ENCODE measurements at places on chromosomes 6 and 20.

- peak; percentile 22 for DNase-seq
Observed at GRCh38 chr6:83707829-83708545, 914 bp downstream of the SNAP91 start.

DNA sequence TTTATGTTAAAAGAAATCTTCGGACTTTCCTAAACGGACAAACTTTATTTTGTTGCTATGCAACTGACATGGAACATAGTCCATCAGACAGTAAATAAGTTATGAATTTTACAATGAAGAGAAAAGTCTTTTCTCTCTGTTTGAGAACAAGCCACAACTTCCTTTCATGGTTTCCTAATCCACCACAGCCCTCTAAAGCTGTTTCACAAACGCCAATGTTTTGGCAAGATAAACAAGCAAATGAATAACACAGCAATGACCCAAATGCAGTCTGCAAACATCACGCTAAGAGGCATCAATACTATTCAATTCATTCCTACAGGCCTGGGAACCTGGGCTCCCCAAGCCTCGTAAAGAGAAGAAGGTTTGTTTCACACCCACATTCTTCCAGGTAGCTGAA, 60.4 kb downstream of the HAO1 start:
- peak; percentile 65 for DNase-seq

GRCh38 chr20:57851025-57851682, 141.3 kb upstream of the PMEPA1 start:
- DNase-seq, result no peak

GRCh38 chr6:148501178-148501590, 158.5 kb downstream of the SASH1 start:
- peak; percentile 71 for DNase-seq

DNA sequence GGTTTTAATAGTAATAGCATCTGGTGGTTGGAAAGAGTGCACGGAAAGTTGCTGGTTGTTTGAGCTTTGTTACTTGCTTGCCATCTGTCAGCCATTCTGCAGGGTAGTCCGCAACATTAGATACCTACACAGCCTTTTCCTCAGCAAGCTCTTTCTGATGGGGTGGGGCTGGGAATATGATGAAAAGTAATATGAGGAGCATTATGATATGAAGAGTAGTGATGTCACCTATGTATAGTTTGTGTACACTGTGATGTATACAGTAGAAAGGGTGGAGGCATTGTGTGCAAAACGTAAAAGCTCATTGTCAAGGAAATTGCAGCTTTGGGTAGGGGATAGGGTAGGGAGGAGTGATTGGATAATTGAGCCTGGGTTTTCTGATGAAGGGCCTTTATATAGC, 16.1 kb downstream of the SCAF8 start:
- no peak for DNase-seq

- no peak for DNase-seq
Observed at GRCh38 chr6:119261944-119262284, 87.6 kb downstream of the MAN1A1 start.

DNA sequence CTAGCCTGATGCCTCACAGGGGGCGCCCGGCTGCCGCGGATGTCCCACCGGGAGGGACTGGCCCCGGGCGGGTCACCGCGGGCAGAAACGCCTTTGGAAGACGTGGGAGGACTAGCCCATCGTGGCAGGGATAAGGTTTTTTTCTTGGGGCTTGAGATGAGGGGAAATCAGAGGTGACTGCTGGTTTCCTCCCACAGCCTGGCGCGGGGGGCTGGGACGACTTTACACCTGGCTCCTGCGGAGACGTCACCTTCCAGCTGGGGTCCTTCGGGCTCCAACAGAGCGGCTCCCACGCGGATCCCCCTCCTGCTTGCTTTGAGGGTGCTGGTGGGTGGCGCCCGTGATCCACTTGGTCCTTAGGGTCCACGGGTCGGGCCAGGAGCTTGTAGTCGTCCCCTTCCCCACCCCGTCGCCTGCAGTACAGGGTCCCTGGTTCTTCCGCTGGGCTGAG, 11.4 kb downstream of the ULBP3 start:
- no peak for DNase-seq

DNA sequence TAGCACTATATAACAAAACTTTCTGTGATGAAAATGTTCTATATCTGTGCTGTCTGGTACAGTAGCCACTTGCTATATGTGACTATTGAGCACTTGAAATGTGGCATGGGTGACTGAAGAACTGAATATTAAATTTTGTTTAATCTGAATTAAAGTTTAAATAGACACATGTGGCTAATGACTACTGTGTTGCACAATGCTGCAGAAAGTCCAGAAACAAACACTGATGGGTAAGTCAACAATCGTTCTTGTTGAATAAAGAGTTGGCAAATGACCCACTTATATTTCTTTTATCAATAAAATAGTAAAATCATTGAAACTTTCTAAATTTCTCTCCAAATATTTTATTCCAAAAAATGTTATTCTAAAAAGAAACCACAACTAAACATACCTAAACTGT, 81.8 kb downstream of the PROKR2 start:
- DNase-seq, result no peak

DNA sequence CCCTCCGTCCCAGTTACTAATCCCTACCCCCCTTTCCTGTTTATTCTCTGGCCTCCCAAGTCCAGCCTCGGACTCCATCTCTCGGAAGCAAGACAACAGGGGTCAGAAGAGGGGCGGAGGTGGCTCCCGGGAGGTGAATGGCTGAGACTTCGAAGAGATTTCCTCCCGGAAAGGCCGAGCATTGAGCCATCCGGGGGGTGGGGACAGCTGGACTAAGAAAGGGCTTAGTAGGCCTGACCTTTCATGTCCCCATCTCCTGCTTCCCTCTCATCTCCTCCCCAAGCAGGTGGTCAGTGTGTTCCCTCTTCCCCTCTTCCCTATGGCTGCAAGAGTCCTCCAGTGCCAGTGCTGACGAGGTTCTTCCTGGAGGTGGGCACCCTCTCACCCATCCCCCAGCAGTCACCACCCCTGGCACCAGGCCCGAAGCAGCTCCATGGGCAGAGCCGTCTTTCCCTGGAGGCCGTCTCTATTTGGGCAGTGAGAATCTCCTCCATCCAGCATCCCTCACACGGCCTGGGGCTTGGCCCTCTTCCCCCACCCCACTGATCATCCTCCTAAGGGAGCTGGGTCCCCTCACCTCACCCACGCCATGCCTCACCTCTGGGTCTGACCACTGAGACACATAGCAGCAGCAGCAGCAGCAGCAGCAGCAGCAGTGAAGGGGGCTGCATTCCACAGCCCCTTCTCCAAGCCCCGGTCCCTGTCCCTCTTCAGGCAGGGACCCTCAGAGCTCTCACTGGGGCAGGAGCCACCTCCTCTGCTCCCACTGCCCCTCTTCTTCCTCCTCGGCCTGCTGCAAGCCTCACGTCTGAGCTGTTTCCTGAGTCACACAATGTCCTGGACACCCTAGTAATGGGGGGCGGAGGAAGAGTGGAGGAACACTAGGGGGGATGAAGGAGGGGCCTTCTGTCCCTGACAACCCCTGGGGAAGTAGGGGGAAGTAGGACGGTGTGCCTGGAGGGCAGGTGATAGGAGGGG, at the start of gene NOTCH4:
NOTCH4 (minus strand) TSS at position 810 of the 978 bp plus-strand sequence; CDS start at position 671, 139 bp downstream.
- DNase-seq, result no peak

- peak; percentile 25 for DNase-seq
Observed at GRCh38 chr6:75331151-75331550, 46.6 kb upstream of the TMEM30A start.

DNA sequence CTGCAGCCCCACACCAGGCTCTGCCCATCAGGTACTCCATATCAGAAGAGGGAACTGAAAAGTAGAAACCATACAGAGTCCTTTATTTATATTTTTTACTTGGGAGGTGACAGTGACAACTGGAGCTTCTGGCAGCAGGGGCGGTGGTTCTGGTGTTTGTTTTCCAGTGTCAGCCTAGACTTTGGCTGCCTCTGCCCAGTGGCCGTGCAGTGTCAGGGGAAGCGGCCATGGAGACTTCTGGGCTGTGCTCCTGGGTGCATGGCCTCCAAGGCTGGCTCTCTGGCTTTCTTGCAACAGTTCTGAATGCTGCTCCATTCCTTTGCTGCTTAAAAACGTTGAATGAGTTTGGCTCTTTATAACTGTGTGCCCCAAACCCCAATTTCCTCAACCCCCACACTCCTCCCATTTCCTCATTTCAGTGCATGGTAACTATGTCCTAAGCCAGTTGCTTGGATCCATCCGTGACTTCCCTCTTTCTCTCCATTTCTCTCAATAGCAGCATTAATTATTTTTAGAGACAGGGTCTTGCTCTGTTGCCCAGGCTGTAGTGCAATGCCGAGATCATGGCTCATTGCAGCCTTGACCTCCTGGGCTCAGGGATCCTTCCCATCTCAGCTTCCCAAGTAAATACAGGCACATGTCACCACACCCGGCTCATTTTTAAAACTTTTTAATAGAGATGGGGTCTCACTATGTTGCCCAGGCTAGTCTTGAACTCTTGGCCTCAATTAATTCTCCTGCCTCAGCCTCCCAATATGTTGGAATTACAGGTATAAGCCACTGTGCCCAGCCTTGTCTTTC, 141.1 kb upstream of the SGK1 start:
- no peak for DNase-seq

GRCh38 chr6:158879180-158879579, 60.0 kb upstream of the EZR start:
- DNase-seq, result no peak

GRCh38 chr6:403659-404655, 12.4 kb downstream of the IRF4 start:
- no peak for DNase-seq

DNA sequence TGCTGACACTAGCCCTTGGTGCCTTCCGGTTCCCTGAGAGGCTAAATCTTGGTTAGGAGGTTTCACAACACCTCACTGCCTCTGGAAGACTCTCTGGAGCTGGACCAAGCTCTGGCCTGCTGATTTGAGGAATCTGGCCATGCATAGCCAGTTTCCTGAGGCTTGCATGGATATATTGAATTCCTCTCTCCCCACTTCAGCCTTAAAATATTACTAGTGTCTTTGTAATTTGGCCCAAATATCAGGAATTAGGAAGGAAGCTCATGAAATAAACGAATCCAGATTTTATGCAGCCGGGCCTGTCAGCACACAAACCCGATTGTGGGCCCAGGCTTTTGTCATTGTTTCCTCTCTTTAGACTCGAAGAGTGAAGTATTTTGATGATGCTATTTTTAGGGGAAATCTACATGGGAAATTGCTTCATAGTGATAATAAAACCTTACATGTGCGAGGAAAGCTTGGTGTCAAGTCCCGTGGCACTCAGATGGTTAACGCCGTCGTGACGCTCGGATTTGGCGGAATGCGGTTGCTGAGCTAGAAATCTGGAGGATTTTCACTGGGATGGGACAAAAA, 144.4 kb downstream of the PHACTR3 start:
- DNase-seq, result peak; percentile 79

- no peak for DNase-seq
Observed at GRCh38 chr20:53387983-53388675, 205.5 kb downstream of the ZNF217 start.

DNA sequence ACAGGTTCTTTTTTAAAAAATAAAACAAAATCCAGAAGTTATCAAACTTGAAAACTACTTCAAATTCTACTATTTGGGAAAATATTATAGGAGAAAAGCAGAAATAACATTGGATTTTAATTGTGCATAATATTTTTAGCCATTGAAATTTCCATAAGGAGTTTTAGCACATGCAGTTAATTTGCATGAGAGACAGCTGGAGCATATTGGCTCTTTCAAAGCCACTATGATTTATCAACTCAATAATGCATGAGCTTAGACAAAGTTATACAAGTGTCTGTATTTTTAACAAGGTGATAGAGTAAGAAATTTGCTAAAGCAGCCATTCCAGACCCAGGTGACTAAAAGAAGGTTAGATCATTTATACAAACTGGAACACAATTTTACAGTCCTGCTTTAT, 189.0 kb upstream of the TFAP2D start:
- DNase-seq, result no peak

DNA sequence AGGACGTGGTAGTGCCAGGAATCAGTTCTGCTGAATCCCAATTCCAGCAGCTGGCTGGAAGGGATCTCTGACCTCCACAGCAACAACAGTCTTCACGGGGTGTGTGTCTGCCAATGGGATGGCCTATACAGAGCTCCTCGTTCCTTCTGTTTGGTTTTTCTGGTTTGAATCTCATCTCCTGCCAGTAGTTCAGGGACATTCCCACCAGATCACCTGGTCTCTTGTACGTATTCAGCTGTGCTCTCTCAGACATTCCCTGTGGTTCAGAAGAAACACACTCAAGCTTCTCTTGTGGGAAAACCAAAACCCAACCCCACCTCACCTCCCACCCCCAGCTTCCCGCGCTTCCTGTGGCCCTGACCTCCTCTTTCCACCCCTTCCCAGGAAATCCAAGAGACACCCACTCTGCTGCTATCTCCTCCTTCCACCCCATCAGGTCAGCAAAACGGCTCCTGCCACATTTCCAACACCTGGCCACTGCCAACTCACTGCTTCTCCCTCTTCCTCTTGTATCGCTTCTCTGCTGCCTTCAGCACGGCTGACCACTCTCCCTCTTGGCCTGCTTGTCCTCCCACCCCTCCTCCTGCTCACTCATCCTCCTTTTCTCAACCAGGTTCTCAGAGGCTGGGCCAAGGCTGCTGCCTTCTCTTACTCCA, 63.3 kb upstream of the PTGIS start:
- no peak for DNase-seq

DNA sequence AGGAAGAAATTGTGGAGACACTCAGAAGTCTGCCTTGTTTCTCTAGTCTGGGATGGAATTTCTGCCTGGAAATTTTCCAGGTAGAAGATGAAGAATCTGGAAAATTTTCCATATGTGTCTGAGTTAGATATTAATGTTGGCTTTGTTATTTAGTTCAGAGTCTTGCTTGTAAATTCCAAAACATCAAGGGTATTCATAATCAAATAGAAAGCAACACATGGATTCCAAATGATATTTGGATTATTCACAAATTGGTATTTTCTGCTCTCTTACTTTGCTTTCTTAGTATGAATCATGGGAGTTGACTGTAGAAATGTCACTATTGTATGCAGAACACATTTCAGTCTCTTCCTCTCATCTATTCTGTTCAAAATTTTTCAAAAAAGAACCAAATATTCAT, 116.0 kb downstream of the GRIK2 start:
- no peak for DNase-seq

GRCh38 chr20:21615617-21616080, 89.8 kb upstream of the PAX1 start:
- DNase-seq, result peak; percentile 65

DNA sequence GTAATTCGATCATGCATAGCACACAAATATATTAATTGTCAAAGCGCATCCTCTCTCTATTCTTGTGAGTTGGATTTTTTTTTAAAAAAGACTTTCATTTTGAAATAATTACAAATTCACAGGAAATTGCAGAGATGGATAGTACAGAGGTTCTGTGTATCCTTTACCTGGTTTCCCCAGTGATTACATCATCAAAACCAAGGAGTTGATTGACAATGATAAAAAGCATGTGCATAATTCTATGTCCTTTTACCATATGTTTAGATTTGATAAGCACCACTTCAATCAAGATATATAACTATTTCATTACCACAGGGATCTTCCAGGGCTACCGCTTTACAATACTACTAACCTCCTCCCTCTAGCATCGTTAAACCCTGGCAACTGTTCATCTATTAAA, 40.2 kb downstream of the CCN2 start:
- DNase-seq, result no peak

- no peak for DNase-seq
Observed at GRCh38 chr20:44208770-44209169, 1.8 kb downstream of the OSER1 start.

Measured in AG08396 (cell line).